ENCODE measurements at places on chromosomes 11 and 22.

DNA sequence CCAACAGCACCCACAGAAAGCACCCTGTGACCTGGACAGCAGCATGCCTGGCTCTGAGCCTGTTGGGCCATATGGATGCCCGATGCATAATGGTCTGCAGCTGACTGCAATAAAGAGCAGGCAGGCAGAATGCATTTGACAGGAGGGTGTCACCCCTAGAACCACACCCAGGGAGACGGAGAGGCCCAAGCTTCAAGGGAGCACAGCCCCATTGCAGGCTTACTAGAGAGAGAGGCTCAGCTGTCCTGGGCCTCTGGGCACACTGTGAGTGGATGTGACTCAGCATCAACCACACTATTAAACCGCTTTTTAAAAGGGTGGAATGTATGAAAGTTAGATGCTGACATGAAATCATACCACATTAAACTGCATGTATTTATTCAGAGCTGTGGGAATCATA is 365.3 kb downstream of the CTTN start:
- DNase-seq, result no peak

GRCh38 chr22:49786976-49787706 is 40.5 kb downstream of the BRD1 start:
- DNase-seq, result no peak

GRCh38 chr11:9878936-9879335 is 215.1 kb downstream of the SWAP70 start:
- DNase-seq, result no peak

DNA sequence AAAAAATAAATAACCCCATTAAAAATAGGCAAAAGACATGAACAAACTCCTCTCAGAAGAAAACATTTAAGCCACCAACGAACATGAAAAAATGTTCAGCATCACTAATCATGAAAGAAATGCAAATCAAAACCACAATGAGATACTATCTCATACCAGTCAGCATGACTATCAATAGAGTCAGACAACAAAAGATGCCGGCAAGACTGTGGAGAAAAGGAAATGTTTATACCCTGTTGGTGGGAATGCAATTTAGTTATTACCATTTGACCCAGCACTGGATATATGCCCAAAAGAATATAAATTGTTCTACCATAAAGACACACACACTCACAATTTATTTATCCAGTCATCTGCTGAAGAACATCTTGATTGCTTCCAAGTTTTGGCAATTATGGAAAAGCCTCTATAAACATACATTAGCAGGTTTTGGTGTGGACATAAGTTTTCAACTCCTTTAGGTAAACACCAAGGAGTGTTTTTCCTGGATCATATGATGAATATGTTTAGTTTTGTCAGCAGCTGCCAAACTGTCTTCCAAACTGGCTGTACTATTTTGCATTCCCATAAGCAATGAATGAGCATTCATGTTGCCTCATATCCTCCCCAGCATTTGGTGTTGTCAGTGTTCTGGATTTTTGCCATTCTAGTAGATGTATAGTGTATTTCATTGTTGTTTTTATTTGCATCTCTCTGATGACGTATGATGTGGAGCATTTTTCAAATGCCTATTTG is 28.0 kb downstream of the OR8D1 start:
- no peak for DNase-seq

GRCh38 chr11:122808478-122808869 is 29.8 kb upstream of the CRTAM start:
- no peak for DNase-seq

GRCh38 chr22:43878079-43878795 is 13.6 kb downstream of the PNPLA5 start:
- no peak for DNase-seq

GRCh38 chr22:31155422-31155821 is 4.6 kb upstream of the RNF185 start:
- no peak for DNase-seq

DNA sequence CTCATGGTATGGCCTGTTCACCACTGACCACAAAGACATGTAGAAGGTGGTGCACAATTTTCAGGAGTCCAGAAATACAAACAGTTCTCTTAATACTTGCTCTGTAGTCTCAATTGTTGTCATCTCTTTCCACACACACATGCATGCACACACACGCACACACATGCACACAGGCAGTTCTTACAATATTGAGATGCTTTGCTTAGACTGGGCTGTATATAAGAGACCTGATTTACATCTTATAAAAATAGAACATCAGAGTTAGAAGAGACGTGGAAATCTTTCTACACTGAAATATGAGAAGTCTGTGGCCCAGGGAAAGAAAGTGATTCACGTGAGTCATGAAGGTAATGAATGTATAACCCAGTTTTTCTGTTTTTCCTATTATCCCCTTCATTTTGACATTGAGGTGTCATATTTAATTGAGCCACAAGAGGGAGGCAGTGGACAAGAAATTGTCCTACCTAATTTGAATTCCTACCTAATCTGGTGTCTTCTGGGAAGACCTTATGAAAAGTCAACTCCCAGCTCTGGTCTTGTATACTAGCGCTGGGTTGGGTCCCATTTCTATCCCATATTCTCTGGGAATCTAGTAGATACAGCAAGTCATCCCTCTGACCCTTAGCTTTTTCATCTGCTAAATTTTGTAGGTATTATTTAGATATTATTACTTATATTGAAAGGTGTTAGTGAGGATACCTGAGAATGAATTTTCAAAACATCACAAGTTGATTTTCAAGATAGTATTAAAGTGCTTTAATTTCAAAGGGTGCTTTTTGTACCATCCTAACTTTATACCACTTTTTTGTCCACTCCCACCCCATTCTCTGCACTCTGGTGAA is 14.9 kb upstream of the MS4A4A start:
- no peak for DNase-seq

DNA sequence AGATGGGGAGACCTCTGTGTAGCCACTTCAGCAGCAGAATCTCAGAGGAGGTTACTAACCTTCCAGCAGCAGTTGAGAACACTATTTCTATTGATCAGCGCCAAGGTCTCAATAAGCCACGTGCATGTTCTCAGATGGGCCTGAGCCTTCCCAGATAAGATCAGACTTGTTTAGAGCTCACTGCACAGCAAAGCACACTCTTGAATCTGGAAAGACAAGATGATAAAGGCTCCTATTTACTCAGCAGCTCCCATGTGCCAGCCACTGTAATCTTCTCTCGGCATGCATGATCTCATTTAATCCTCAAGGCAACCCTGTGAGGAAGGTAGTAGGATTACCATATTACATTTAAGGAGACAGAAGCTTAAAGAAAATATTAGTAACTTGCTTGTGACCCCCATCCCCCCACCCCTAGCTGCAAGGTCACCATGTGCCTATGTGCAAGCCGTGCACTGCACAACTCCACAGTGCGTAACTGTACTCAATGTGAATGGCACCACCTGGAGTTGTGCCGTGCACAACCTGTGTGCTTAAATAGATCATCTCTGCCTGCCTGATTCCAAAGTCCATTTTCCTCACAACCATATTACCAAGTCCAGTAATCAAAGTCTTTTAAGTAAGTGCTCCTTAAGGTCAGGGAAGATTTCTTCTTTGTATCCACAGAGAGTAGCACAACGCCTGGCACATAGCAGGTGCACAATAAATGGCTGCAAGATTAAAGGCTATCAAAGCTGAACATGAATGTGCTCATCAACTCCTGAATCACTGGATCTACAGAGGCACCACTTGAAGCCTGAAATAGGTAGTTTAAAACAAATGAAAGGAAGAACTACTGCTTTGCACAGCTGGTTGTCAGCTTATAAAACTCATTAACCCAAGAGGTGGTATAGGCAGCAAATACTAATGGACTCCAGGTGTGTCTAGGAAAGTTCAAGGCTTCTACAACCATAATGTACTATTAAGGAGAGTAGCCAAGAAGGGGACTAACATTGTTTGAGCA is 293.8 kb downstream of the BUD13 start:
- DNase-seq, result no peak

DNA sequence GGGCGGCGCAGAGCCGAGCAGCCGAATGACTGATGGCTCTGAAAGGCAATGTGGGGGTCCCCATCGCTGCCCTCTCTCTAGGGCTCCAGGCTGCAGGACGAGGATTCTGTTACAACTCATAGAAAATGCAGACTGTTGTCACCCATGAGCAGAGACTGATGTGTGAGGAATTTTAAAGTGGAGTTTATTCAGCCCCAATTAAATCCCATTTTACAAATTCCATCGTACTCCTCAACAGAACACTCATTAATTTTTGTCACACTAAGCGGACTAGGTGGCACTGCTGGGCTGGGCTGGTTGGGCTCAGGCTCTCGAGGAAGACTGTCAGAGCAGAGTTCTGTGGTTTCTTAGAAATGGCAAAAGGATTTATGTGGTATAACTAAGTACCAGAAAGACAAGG is 102.6 kb upstream of the SPON1 start:
- DNase-seq, result no peak

DNA sequence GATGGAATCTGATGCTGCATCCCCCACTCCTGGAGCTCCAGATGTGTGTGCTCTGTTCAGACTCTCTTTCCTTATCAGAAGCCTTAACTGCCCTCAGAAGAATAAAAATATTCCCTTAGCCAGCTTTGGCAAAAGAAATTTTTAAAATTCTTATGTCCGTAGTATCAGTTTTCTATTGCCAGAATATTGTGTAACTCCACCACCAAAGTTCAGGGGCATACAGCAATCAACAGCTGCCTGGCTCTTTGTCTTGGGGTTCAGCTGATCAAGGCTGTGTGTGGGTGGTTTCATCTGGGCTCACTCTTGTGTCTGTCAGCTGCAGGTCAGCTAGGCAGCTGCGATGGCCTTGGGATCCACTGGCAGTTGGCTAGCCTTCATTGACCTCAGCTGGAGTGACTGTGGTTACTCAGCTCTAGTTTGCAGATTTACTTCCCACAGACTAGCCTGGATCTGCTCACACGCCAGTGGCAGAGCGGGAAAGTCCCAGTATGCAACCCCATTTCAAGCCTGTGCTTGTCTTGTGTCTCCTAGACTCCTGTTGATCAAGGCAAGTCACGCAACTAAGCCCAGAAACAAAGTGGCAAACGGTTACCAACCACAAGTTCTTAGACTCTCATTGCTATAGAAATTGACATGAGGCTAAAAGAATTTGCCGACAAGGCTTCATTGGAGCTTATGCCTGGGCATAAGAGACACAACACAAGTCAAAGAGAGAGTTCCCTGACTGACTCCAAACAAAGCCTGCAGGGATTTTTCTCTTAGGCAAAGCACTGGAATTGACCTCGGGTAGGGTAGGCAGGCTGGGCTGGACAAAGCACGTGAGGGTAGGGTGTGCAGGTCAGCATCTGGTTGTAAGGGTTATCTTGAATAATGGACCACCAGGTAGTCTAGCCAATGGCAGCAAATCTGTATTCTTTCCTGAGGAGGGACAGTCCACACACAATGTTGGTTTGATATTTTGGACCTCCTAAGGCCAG is 7.5 kb downstream of the TMEM138 start:
- no peak for DNase-seq

- no peak for DNase-seq
These were observed 56.3 kb downstream of the CYB5R2 start for GRCh38 chr11:7617032-7617431.

- DNase-seq, result no peak
These were observed 54.0 kb downstream of the PIK3C2A start for GRCh38 chr11:17153757-17154156.

DNA sequence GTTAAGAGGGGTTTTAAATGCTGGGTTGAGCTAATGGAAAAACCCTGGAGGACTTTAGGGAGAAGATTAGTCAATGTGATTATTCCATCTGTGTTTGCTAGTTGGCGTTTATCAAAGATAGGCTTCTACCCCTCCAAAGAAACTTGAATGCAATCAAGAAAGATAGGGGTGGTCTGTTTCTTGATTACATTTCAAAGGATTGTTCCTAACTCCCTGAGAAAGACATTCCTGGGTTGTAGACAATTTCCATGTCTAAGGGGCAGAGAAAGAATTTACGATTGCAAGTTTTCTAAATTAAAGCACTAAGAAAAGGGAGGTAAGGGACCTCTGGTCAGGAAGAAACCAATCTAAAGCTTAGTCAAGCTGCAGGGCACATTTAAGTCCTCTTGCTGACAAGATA is 2268.7 kb downstream of the LRRC4C start:
- no peak for DNase-seq

DNA sequence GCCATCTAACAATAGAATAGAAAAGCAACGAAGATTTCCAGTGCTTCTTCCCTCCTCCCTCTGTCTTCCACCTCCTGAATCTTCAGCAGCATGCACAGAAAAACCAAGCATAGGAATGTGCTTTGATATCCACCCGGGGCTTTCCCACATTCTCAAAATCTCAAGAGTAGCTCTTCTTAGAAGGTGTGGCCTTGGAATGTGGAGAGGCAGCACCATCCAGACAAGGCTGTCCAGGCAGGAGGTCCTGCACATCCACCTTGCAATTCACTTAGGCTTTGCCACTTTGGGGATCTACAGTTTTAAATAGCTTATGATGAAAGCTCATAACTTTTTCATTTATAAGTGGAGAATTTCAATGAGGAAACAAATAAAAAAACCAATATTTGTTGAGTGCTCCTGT is 72.9 kb downstream of the KIRREL3 start:
- DNase-seq, result no peak

DNA sequence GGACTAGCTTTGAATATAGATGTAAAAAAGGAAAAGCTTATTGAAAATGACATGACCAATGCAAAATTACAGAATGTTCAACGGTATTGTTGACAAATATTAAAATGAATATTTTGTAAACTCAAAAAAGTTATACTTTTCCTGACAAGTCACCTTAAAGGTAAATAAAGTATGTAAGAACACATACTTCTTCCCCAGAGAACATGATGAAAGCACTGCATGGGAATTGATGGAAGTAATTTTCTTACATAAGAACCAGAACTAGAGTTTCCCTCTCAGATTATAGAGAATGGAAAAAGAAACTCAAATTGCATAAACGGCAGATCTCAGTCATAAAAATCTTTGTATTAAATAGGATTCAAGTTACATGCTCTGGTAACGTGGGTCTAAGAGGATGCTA is at the start of gene OR4P4:
Gene OR4P4, plus strand, starts transcription at position 301 of the 400 bp plus-strand sequence.
- no peak for DNase-seq

- no peak for DNase-seq
These were observed 8.6 kb downstream of the SNAP29 start for GRCh38 chr22:20867179-20868024.

DNA sequence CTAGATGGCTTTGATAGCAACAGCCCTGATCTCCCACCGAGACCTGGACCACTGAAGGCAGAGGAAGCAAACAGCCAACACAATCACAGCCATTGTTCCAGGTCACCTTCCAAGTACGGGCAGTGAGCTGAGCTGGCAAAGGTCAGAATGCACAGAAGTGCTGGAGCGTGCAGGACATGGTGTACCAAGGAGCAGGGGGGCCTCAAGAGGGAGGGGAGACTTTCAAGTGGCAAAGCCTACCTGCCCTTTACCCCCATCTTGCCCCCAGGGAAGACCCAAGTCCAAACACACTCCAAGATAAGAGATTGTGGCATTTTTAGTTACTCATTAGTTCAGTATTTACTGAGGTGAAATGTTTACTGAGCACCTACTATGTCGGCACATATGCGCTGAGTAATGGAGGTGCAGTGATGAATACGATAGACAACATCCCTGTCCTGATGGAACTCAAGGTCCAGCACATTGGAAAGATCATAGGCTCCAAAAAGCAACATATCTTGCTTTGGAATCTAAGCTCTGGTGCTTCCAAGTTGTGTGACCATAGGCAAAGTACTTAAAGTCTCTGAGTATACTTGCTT is 26.0 kb upstream of the TTC12 start:
- DNase-seq, result no peak

GRCh38 chr11:70155386-70155785 is 47.7 kb upstream of the FADD start:
- no peak for DNase-seq

All from stimulated activated CD4-positive, alpha-beta T cell treated with anti-CD3 and anti-CD28 coated beads, Interleukin-4, amount 100 ng/mL, for 48 hours (primary cell).